Memory B cell (primary cell): ENCODE measurements at places on chromosomes 6 and 20.

DNA sequence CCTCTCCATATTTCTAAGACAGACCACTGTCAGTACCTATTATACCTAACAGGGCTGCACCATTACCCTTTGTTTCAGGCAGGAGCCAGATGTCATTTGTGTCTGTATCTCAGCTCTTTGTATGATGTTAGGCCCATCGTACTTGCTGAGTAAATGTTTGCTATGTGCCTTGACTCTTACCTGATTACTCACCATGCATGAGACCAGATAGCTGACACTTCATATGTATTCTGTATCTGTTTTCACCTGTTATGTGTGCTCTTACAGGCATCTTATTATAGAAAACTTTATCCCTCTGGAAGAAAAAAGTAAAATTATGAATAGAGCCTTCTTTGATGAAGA, 31.7 kb upstream of the ASXL1 start:
- no peaks in the 10 kb centered on the region for H3K27me3 ChIP-seq
- H3K27ac ChIP-seq = peak overlapping the region; percentile 53
- no peaks in the 10 kb centered on the region for H3K4me1 ChIP-seq
- H3K36me3 ChIP-seq = peaks cover 18% of the 10 kb centered on the region
- DNase-seq = no peak

- peaks cover 18% of the 10 kb centered on the region for H3K27me3 ChIP-seq
- no peak overlapping the region for H3K4me3 ChIP-seq
- DNase-seq = no peak
- peaks cover 6% of the 10 kb centered on the region for H3K36me3 ChIP-seq
- peaks cover 2% of the 10 kb centered on the region for H3K4me1 ChIP-seq
Observed at GRCh38 chr20:62714799-62715198, 6.2 kb downstream of the NTSR1 start.

- H3K27ac ChIP-seq = no peak overlapping the region
- DNase-seq = no peak
- H3K27me3 ChIP-seq = peaks cover 8% of the 10 kb centered on the region
- no peaks in the 10 kb centered on the region for H3K4me1 ChIP-seq
- no peak overlapping the region for H3K4me3 ChIP-seq
Observed at GRCh38 chr20:16612706-16613105, 39.5 kb upstream of the KIF16B start.

DNA sequence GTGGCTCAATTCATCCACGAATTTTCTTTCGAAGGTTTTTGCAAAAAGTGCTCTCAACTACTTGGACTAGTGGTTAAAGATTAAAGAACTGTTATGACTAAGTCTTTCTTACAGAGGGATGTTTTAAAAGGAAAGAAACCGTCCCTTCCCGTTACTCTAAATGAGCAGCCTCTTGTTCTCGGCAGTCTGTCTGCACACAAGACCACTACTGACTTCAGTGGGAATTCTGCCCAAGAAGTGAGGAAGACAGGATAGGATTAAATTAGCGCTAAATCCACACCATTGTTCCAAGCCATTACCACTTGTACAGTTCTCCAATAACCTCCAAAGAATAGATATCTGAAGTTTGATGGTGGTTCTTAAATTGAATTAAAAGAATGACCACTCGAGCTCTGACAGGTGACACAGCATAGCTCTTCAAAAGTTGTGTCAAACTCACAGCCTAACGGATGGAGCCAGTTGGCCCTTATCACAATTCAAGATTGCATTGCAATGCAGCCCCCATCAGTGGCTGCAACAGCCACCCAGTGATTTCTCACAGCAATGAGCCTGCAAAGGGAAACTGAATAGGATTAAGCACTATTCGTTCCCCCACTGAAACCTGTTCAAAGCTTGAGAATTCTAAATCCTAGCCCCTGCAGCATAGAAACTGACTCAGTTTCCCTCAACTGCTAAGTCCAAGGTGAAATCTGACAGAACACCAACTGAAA, 1.8 kb downstream of the EPB41L2 start:
- H3K4me1 ChIP-seq = peaks cover 23% of the 10 kb centered on the region
- peak overlapping the region; percentile 87 for H3K4me3 ChIP-seq
- peak overlapping the region; percentile 9 for H3K27ac ChIP-seq
- no peaks in the 10 kb centered on the region for H3K36me3 ChIP-seq
- no peaks in the 10 kb centered on the region for H3K27me3 ChIP-seq
- no peak for DNase-seq

DNA sequence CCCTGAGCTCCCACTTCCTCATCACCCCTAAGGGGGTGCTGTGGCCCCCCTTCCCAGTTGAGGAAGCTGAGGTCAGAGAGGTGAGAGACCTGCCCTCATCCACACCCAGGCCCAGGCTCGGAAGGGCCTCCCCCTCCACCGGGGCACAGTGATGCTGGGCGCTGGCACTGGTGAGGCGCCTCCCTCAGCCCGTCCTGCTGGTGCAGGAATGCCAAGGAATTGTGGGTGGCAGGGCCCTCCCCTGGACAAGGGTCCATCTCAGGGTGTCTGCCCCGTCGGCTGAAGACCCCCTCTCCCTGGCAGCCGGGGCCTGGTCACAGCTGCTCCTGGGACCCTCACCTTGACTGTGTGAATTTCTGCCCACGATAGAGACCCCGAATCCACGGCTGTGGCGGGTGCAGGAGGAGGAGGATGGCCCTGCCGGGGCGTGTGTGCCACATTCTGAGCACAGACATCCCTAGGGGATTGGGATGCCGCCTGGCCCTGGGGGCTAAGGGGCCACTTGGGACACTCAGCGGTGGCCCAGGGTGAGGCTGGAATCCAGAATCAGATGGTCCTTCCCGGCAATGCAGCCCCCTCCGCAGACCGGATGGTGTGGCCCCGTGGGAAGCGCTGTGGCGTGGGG, 70.2 kb upstream of the GATA5 start:
- H3K36me3 ChIP-seq = no peaks in the 10 kb centered on the region
- H3K4me3 ChIP-seq = no peak overlapping the region
- peaks cover 4% of the 10 kb centered on the region for H3K4me1 ChIP-seq
